Peyer's patch (tissue), 4 donors: ENCODE measurements at places on chromosomes 5 and 9. TPM values are rescaled to one million over a fixed set of nuclear protein-coding genes. Genes with fewer than 3 reads are reported as not detected.

- DNase-seq = no peak
Observed at GRCh38 chr5:156825688-156826087, 24.4 kb upstream of the PPP1R2B start.

- no peak for DNase-seq
Observed at GRCh38 chr5:167851416-167851815, 440.0 kb upstream of the WWC1 start.

DNA sequence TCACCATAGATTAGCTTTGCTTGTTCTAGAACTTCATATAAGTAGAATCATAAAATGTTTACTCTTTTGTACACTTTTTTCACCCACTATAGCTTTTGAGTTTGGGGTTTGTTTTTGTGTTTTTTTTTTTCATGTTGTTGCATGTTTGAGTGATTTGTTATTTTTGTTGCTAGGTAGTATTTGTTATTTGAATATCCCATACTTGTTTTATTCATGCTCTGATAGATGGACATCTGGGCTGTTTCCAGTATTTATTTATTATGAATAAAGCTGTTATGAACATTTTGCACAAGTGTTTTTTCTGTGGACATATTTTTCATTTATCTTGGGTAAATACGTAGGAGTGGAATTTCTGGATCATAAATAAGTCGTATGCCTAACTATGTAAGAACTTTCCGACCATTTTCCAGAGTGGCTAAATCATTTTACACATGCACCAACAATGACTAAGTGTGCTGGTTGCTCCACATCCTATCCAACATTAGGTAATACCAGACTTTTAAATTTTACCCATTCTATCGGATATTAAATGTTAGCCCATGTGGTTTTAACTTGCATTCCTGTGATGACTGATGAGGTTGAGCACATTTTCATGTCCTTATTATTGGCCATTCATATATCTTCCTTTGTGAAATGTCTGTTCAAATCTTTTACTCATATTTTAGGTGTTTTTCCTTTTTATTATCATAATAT lies 69.1 kb upstream of the NR4A3 start:
- no peak for DNase-seq

GRCh38 chr9:135512241-135512603 lies 9.0 kb upstream of the LCN1 start:
- peak; percentile 8 for DNase-seq

- no peak for DNase-seq
Observed at GRCh38 chr9:86828631-86829030, 118.7 kb downstream of the GAS1 start.

GRCh38 chr5:177447611-177448243 lies 1.1 kb downstream of the PRR7 start:
- DNase-seq = no peak

Gene SVEP1
- 6.1 TPM for total RNA-seq

Gene PCDHGA12
- 1.4 TPM for total RNA-seq

Gene FBXL7
- total RNA-seq = 2.1 TPM

DNA sequence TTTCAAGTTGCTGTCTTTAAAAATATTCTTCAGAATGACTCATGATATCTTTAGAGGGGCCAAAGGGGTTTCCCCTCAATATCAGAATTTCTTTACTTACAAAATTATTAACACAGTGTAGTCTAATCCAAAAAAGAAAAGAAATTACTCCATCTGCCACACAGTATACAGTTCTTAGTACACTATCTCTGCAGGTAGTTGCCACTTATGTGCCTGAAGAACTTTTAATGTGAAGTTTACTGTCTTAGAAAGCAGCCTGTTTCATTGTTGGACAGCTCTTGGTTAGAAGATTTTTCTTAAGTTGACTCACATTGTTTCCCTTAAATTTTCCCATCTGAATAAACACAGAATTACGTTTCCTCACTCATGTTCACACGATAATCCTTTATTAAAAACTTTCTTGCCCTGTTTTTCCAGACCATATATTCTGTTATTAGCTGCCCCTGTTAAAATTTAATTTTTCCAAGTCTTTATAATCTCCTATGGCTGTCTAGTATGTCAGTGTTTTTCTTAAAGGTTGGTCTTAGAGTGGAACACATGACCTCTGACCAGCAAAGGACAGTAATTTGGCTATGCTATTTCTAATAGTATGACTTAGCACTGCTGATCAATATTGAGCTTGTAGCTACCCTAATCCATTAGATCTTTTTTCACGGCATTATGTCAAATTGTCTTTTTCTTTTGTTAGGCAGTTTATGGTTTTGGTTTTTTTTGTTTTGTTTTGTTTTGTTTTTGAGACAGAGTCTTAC lies 21.8 kb upstream of the FKTN start:
- no peak for DNase-seq

GRCh38 chr5:132422720-132423437 lies 53.4 kb downstream of the SLC22A5 start:
- DNase-seq = peak; percentile 91

DNA sequence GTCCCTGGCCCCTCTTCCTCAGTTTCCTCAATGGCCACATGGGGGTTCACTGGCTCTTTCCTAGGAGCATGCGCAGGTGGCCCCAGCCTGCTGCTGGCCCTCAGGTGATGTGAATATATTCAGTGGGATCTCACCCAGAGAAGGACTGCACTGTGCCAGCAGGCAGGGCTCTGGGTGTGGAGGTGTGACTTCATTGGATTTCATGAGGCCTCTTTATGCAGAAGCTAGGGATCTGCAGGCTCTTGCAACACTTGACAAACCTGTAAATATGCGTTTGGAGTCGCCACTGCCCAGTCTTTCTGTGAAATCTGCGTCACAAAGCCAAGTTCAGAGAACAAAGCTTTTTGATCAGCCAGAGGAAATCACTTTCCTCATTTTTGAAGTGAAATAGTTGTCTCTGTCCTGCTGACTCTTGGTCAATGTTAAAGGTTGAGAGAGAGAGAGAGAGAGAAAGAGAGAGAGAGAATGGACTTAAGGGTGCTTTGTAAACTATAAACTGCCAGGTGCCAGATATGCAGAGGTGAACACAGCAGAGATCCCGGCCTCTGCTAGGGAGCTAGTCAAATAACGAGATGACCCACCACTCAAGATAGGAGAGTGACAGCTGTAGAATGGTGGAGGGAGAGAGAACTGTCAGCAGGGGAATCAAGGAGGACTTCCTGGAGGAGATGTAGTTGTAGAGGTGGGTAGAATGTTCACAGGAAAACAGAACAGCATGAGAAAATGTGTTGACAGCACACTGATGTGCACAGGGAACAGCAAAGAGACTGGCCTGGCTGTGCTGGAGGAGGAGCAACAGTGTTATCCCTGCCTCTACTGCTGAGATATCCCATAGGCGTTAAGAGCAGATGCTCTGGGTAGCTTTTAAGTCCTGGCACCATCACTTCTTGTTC lies 167.0 kb upstream of the ZNF618 start:
- no peak for DNase-seq
